ENCODE measurements at places on chromosomes 2 and 18.

DNA sequence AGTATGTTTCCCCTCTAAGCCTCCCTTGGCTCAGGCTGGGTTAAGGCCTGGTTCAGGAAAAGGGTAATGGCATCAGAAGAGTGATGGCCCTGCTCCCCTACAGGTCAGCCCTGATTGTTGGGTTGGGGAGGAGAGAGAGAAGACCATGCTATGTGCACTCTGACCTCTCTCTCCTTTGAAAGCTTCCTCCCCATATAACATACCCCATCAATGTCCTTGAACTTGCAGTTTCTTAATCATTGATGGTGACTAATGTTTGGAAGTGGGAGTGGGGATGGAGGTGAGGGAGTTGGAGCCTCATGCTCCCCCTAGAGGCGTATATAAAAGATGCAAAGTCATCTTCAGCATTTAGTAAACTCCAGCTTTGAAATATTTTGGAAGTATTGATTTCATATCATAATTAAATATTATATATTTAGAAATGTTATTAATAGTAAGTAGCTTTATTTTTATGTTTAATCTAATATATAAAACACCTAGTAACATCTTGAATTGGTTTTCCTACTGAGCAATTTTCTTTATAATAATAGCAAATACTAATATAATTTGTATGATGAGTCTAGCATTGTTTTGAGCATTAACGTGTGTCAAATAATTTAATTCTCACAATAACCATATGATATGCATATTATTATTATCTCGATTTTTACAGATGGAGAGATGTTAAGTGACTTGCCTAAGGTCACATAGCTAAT lies 8.8 kb downstream of the PLCL1 start:
- peak; percentile 22 for DNase-seq

DNA sequence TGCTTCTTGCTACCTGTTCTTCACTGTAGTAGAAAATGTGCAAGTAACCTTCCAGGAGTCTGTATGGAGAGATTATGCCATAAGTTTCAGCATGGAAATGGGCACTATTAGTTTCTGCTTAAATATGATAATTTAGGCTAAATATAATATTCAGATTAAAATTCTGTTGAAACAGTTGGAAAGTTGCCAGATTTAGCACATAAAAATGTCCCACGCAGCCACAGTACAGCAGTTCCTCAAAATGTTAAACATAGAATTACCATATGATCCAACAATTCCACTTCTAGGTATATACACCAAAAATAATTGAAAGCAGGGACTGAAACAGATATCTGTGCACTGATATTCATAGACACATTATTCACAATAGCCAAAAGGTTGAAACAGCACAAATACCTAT lies 121.2 kb downstream of the NRP2 start:
- DNase-seq = no peak

DNA sequence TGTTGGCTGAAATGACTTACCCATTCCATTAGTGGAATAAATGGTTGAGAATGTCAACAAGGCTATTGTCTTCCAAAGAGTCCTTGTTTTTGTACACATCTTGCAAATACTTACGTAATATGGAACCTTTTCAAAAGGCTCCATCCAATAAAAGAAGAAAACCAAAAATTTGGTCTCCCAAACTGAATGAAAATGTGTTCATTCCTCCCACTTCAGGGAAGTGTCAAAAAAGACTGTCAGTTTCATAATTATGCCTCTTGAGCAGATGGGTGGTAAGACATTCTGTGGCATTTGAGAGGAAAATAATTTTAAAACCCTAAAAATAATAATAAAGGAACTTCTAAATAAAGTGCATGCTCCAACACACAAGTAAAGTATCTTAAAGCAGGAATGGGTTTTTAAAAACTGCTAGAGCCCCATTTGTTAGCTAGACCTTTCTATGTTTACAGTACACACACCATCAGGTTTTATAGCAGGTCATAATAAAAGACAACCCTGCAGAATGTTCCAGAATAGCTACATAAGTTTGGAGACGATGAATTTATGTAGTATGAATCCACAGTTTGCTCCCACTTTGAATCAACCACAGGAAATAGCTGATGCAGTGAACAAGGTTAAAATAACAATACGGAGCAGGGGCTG lies 843.7 kb downstream of the LRRTM4 start:
- DNase-seq = no peak

- DNase-seq = no peak
Measured at GRCh38 chr18:25089470-25089869, 262.5 kb downstream of the ZNF521 start.

DNA sequence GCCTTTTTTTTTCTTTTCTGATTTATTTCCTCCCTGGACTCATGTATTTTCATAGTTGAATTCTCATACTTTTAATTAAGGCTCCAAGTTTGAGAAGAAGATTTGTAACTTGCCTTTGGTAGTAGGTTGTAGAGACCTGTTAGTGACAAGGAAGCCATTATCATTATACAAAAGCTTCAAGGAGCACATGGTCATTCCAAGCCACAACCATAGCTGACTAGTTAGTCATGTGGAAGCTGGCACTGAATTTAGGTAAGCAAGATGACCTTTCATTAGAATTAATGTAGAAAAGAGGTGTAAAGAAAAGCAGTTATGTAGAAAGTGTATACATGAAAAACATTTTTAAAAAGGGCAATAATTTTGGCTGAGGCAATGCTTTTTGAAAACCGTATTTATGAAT lies 89.7 kb downstream of the LRP1B start:
- DNase-seq = no peak

DNA sequence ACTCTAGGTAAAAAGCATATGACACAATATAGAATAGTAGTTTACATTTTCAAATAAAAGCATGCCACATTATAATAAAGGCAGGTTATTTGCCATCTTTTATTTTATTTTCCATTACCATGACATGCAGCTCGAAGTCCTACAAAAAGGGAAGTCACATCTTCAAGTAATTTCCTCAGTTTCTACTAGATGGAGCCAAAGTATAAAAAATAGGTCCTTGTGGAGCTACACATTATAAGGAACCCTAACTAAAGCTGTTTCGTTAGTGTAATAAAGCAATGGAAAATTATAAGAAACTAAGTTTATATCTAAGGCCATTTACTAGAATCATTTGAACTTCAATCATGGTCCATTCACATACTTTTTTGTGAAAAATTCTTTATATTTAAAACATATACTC lies 674.5 kb downstream of the KCNJ3 start:
- no peak for DNase-seq

DNA sequence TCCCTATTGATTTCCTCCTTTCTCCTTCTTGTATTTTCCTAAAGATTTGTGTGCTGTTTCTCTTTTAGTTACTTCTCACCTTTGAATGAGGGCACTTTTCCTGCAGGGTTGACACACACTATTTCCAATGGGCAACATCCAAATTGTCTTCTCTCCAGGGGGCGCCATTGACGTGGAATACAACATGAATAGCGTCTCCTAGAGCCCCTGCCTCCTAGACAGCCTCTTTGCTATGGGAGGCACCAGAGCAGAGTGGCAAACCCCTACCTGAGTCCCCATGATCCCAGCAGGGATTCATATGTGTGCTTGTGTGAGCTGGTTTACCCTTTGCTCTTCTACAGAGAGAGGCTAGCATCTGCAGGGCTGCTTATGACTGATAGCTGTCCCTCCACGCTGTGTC lies 61.3 kb upstream of the ITSN2 start:
- DNase-seq = peak; percentile 44

DNA sequence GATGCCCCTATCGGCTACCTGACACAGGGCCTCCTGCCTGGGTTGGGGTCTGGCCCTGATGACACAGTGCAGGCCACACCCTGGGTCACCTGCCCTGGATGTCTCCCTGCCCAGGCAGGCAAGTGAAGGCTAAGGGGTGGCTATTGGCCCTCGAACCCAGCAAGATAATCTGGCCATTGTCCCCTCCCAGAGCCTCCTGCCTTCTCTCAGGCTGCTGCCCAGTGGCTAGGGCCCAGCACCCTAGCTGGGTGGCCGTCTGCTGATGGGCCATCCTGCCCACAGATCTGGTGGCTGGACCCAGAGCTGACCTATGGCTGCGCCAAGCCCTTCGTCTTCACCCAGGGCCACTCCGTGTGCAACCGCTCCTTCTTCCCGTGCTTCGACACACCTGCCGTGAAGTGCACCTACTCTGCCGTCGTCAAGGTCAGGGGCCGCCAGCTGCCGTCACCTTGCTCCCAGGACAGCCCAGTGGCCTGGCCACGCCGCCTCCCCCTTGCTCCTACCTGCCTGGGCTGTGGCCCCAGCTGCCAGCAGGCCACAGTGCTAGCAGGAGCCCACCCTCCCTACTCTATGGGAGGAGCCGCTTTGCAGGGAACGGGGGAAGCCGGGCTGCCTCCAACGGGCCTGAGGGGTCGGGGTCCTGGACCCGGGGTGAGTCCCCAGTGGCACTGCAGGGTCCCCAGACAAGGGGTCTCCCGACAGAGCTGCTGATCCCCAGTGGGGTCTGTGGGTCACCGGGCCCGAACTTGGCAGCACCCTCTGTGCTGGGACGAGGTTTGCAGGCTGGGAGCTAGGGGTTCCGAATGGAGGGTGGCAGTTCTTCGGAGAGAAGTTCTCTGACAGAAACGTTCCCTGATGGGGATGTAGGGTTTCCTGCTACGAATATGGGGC lies 4.1 kb downstream of the RNPEPL1 start:
- DNase-seq = no peak

- DNase-seq = no peak
Measured at GRCh38 chr2:177051278-177051677, 161.3 kb upstream of the HNRNPA3 start.

DNA sequence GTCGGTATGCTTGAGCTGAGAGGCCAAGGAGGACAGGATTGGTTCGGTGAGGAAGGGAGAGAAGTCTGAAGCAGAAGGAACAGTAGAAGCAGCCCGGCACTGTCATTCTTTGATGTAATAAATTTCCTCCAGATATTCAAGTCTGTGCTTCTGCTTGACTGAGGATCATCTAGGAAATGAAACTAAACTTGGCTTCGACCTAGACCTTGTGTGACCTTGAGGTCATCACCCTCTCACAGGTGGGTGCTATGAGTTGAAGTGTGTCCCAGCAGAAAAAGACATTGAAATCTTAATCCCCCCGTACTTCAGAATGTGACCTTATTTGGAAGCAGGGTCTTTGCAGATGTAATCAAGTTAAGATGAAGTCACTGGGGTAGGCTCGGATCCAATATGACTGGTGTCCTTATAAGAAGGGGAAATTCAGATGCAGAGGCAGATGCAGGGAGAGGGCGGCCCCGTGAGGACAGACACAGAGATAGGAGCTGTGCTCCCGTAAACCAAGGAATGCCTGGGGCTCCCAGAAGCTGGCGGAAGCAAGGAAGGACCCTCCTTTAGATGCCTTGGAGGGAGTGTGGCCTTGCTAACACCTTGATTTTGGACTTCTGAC lies 49.0 kb downstream of the PRKCE start:
- no peak for DNase-seq

DNA sequence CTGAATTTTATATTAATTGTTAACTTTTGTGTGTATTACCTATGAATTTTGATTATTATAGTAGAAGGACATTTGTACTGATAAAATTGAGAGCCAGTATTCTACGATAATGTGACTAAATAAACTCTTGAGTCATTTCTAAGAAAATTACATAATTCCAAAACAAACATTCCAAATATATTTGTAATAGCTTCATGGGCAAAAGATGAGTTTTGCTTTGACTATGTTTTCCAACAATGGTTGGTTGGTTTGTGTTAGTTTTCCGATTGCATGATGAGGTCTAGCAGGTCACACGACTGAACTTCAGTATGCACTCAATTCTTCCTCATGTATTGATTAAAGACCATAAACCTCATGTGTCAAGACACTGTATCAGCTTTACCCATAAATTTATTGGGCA lies 71.7 kb upstream of the WDR75 start:
- no peak for DNase-seq

GRCh38 chr18:37396971-37397720 lies 168.5 kb downstream of the CELF4 start:
- DNase-seq = no peak

- no peak for DNase-seq
Measured at GRCh38 chr18:55858661-55859515, 270.9 kb upstream of the TCF4 start.

GRCh38 chr2:144217853-144218633 lies 301.9 kb downstream of the ZEB2 start:
- no peak for DNase-seq

DNA sequence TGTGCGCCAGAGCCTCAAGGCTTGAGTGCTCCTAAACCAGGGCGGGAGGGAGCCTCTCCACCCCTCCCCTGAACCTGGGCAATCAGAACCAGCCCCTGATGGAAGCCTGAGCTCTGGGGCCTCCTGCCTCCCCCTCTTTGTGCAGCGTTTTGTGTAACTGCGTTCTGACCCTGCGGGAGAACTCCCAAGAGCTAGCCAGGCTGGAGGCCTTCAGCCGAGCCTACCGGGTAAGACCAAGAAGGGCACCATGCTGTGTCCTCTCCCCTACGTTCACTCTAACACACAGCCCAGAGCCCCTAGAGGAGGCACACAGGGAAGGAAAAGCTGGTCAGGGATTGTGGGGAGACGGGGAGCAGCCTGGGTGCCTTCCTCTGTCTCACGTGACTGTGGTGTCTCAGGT lies 108.0 kb downstream of the PLB1 start:
- DNase-seq = no peak

DNA sequence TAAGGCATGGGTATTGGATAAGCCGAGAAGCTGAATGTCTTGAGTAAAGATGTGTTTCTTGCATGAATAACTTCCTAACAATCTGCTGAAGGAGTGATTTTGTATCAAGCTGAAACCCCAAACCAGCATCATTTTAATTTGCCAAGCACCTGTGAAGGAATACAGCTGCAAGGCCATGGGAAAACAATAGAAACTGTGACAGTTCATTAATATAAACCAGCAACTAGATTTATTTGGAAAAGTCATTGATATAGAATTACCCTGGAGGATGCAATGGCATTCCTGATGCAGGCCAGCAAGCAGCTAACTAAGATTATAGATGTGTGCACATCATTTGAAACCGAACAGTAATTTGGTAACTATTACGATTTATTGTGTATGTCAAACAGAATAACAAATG lies 155.7 kb upstream of the TCF4 start:
- no peak for DNase-seq

DNA sequence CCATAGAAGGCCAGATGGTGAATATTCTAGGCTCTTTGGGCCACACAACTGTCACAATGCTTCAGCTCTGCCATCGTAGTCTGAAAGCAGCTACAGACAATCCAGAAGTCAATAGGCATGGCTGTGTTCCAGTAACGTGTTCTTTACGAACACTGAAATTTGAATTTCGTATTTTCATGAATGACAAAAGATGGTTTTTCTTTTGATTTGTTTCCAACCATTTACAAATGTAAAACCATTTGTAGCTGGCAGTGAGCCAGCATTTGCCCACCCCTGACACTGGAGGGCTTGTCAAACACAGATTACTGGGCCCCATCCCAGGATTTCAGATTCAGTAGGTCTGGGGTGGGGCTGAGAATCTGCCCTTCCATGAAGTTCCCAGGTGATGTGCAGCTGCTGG lies 83.0 kb upstream of the ATG16L1 start:
- DNase-seq = no peak

GRCh38 chr2:114405247-114406116 lies 37.0 kb upstream of the DPP10 start:
- no peak for DNase-seq

- no peak for DNase-seq
Measured at GRCh38 chr2:217710211-217710765, 292.5 kb downstream of the TNS1 start.
